SW 1271 (cell line): ENCODE measurements at places on chromosomes 3 and 15.

- DNase-seq = no peak
Measured at GRCh38 chr3:2468816-2469215, 370.1 kb downstream of the CNTN4 start.

GRCh38 chr3:34012102-34012461 lies 213.7 kb downstream of the PDCD6IP start:
- DNase-seq = peak; percentile 60

GRCh38 chr3:63576846-63577245 lies 75.6 kb upstream of the SNTN start:
- DNase-seq = no peak

DNA sequence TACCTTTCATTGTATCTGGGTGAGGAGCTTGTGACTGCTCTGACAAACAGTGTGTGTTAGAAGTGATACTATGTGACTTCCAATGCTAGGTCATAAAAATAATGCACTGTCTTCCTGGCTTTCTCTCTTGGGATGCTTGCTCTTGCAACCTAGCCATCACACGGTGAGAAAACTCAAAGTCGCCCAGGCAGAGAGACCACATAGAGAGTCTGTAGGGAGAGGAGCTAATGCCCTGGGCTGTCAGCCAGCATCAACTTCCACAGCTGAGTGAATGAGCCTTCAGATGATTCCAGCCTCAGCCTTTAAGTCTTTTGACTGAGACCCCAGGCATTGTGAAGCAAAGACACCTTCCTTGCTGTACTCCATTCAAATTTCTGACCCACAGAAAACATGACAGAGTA lies 220.6 kb upstream of the SGO1 start:
- no peak for DNase-seq

- no peak for DNase-seq
Measured at GRCh38 chr15:56693761-56694160, 39.5 kb downstream of the ZNF280D start.

DNA sequence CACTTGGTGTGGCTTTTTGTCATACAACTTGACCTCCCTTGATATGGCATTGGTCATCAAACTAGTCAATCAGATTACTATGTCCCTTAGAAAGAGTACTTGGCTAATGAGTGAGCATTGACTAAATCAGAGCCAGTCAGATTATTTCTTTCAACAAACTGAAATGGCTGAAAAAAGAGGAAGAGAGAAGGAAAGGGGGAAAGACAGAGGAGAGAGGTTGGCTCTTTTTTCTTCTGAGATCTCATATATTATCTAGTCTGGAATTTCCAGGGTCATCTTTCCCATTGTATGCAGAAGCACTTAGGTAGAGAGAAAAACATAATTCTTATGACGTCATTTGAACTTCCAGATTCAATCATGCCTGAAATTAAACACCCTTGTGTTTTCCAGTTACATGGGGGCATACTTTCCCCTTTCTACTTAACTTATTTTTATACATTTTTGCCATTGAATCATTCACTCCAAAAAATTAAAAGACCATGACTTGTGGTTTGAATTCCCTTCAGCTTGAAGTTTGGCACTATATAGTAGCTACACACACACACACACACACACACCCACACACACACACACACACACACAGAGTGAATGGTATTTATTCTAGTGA lies 387.8 kb downstream of the LSAMP start:
- DNase-seq = no peak

GRCh38 chr15:95996494-95996893 lies 334.0 kb upstream of the NR2F2 start:
- no peak for DNase-seq

DNA sequence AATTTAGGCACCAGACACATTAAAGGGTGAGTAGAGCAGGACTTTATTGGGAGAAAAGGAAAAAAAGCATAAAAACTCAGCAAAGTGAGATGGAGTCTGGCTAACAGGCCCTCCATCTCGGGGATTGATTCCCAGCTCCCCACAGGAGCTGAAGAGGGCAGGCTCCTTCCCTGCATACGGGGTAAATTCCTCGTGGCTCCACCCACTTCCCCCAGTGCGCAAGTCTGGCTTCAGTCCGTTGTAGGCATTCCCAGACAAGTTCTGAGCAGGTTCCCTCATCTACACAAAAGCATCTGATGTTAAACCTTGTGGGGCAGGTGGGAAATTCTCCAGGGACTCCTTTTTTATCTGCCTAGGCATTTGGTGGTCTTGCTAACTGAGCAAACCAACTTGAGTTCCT lies 722.6 kb downstream of the ZNF385D start:
- no peak for DNase-seq

GRCh38 chr15:31013863-31014607 lies 22.6 kb upstream of the MTMR10 start:
- DNase-seq = no peak

GRCh38 chr3:112482675-112483074 lies 16.6 kb downstream of the BTLA start:
- no peak for DNase-seq

- DNase-seq = no peak
Measured at GRCh38 chr3:45337839-45338470, 50.4 kb upstream of the LARS2 start.

GRCh38 chr3:6737630-6738029 lies 123.3 kb upstream of the GRM7 start:
- no peak for DNase-seq

DNA sequence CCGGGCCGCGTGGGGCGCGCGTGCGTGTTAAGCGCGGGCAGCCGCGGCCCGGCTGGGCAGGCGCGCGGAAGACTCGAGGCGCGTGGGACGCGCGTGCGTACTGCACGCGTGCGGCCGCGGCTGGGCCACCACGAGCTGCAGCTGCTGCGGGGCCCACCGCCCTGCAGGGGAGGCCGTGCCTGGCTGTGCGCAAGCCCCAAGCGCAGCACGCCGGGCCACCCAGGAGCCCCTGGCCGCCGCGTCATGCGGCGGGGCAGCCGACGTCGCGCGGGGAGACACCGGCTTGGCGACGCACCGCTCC lies 590 bp upstream of the TRIM71 start:
- DNase-seq = no peak

DNA sequence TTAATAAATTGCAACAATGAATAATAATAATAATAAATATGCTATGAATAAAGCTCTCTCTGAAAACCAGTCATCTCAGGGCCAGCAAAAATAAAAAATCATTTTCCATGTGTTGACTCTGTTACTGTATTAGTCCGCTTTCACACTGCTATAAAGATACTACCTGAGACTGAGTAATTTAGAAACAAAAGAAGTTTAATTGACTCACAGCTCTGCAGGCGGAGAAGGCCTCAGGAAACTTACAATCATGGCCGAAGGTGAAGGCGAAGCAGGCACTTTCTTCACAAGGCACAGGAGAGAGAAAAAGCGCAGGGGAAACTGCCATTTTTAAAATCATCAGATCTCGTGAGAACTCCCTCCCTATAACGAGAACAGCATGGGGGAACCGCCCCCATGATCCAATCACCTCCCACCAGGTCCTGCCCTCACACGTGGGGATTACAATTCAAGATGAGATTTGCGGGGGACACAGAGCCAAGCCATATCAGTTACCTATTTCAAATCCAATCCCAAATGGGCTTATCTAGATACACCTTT lies 224.1 kb downstream of the IGSF11 start:
- DNase-seq = no peak
